ENCODE measurements at places on chromosomes 2 and 18.

GRCh38 chr2:180670302-180671003 is 310.0 kb upstream of the UBE2E3 start:
- DNase-seq = no peak

- no peak for DNase-seq
These were observed 323.4 kb upstream of the THUMPD2 start for GRCh38 chr2:40102447-40102846.

DNA sequence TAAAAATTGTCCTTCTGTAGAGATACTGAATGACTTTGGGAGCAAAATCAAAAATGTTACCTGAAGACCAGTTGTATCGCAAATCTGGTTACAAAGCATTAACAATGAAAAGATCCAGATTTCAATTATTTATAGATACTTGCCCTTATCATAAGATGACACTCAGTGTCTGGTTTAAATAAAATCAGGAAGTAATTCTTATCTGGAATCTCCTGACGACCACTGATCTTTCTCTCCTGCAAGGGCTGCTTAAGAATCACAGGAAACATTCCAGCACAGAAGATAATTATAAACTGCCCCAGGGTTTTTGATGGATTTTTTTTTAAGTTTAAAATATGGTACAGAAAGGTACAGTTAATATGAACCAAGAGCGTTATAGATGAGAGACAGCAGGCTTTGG is 205.7 kb downstream of the ALK start:
- no peak for DNase-seq

GRCh38 chr2:189177251-189177840 is 2.2 kb downstream of the COL5A2 start:
- DNase-seq = no peak

DNA sequence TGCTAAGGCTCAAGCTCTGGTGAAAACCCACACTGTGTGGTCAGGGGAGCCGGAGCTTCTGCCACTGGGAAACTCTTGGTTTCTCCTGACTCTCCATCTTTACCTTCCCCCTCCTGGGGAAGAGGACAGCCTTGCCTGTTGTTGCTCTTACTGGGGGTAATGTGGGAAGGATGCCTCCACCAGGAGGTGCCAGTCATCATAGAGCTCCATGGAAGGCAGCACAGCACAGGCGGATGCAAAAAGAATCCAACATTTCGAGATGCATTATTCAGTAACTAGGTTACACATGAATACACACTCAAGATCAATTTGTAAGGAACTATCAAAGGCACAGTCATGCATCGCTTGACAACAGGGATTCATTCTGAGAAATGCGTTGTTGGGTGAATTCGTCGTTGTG is 322.6 kb downstream of the AFF3 start:
- no peak for DNase-seq

GRCh38 chr2:1925516-1925915 is 181.2 kb upstream of the PXDN start:
- no peak for DNase-seq

GRCh38 chr2:199364153-199364552 is 93.6 kb downstream of the SATB2 start:
- DNase-seq = no peak

GRCh38 chr2:238060096-238060541 is 682 bp upstream of the SCLY start:
- no peak for DNase-seq

GRCh38 chr2:2649109-2650072 is 318.3 kb upstream of the MYT1L start:
- DNase-seq = no peak

DNA sequence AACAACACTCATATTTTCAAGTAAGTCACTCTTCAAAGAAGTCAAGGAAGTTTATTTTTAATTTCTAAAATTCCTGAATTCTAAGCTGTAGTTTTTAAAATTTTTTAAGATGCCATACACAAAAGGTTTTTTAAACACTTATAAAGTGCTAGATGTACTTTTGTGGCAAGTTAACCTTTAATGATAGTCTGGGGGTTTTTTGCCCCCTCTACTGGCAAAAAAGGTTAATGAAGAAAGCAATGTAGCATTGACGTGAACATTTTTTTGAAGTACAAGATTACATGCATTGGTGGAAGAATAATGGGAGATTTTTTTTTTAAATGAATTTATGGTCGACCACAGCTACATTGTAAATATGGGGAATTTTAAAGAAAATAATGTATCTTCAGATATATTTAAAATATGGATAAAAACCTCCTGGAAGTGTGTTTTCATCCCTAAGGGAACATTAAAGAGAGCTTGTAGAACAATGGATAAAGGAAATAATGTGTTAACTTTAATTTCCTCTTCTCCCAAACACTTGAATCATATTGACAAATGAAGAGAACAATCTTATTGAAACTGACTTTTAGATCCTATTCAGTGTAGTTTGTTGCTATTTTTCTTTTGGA is 12.6 kb downstream of the ITPRID2 start:
- no peak for DNase-seq

GRCh38 chr2:152359573-152360363 is 24.8 kb downstream of the FMNL2 start:
- no peak for DNase-seq

- no peak for DNase-seq
These were observed 249.4 kb downstream of the MEIS1 start for GRCh38 chr2:66684289-66684688.

- DNase-seq = no peak
These were observed 44.0 kb downstream of the CIB4 start for GRCh38 chr2:26597197-26597596.

GRCh38 chr18:11108947-11109346 is 40.4 kb downstream of the PIEZO2 start:
- DNase-seq = no peak

DNA sequence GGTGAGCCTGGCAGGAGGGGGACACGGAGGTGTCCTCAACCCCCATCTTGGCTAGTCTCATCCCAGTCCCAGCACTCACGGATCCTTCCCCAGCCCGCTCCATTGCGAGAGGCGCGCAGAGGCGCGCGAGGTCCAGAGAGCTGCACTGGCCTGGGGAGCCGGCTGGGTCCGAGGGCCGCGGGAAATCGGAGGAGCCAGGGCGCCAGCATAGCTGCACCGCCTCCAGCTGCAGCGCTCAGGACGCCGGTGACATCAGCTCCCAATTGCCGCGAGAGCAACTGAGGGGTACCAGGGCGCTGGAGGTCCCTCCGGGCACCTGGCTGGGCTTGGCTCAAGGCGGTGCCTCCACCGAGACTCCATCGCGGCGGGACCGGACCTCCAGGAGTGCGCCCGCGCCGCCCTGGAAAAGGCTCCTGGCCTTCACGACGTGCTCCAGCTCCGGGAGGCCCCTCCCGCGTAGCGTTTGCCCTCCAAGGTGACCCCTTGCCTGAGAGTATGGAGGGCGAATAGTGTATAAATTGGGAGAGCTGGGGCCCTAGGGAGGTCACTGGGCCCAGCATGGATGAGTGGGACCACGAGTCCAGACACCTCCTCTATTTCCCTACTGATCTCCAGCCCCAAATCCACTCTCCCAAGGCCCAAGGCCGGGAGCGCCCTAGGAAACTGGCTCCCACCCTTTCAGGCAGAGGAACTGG is 5.5 kb downstream of the RTKN start:
- no peak for DNase-seq

DNA sequence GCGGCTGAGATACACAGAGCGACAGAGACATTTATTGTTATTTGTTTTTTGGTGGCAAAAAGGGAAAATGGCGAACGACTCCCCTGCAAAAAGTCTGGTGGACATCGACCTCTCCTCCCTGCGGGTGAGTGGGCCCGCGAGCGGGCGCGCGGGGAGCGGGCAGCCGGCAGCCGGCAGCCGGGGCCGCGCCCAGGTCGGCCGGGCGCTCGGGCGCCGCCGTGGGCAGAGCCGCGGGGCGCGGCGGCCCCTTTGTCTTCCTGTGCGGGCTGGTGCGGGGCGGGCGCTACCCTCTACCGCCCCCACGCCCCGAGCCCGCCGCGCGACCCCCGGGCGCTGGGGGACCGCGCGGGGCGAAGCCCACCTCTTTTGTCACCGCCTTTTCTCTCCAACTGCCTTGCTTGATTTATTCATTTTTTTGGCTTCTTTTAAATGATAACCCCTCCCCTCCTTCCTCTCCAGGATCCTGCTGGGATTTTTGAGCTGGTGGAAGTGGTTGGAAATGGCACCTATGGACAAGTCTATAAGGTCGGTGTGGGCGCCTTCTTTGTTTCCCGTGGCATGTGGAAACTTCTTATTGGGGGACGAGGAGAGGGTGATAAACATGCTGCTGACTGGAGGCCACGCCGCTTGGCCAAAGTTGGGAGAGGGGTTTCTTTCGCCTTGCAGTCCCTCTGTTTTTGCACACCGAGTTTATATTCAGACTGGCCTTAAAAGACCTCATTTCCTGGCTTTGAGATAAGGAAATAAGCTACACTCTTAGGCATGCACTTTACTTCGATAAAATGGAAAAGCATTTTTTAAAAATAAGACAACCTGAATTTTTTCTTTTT is 722 bp downstream of the MAP4K4 start:
- no peak for DNase-seq

DNA sequence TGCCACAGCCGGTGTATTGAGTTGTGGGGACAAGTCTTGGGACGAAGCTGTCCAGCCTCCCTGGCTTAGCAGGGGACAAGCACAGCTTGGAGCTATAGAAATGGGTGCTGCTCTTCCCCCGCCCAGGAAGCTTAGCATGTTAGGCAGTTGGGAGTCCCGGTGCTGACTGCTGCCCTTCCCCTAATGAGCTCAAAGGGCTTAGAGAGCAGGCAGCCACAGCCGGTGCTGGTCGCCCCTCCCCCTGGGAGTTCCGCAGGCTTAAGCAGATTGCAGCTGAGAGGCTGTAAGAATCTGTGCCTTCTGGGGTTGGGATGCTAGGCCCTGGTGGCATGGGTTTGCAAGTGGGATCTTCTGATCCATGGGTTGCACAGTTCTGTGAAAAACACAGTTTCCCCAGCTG is 237.3 kb downstream of the DCDC2C start:
- DNase-seq = no peak

DNA sequence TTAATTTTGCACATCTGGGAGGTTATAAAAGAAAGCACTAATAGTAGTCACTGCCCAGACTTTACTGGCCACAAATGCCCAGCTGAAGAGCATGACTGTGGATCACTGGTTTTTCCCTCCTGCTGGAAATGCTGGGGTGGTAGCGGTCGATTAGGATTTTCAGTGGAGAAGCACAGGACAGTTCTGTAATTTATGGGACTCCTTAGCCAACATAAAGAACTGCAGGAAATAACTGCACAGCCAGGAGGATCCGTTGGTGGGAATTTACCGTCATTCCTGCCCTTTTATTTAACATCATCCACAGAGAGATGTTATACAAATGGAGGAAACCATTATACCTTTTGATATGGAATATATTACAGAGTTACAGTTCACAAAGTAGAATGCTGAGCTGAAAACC is 61.5 kb downstream of the TNFRSF11A start:
- DNase-seq = no peak

GRCh38 chr18:70370762-70371733 is 82.2 kb downstream of the SOCS6 start:
- no peak for DNase-seq

- DNase-seq = no peak
These were observed 244.8 kb downstream of the MYCN start for GRCh38 chr2:16184945-16185660.

GRCh38 chr2:220684099-220684498 is 888.0 kb downstream of the EPHA4 start:
- DNase-seq = no peak

DNA sequence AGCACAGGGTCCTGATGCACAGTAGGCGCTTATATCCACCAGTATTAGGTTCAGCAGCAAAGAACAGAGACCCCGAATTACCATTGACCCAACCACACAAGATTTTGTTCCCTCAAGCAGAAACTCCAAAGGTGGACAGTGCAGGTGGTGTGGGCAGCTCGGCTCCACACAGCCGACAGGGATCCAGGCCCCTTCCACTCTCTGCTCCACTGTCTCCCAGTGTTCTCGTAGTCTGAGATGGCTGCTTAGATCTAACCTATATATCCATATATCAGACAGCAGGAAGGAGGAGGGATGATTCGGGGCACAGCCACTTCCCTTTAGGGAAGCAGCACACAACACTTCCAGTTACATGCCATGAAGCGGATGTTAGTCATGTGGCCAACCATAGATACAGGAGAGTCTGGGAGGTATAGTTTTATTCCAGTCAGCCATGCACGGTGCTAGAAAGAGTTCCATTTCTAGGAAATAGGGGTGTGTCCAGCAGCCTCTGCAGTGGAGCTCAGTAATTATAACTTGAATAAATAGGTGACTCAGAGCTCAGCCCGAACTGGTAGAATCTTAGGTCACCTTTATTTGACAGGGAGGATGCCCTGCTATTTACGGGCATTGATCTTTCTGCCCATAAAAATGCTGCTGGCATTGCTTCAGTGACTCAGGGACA is 158.9 kb downstream of the TWIST2 start:
- DNase-seq = no peak

DNA sequence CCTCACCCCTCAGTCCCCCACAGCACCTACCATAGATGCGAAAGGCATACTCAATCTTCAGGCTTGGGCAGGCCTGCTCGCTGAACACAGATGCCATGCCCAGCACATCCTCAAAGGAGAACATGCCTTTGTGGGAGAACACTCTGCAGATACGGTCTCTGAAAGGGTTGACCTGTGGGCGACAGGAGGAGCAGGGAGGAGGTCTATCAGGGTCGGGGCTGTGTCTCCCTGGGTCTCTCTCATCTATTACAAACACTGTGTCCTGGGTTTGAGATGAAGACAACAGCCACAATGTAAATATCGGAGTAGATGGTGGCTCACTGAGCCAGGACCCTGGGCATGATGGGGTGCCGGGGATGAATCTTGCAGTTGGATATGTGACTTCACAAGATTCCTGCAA is 46.0 kb downstream of the CIB4 start:
- no peak for DNase-seq

DNA sequence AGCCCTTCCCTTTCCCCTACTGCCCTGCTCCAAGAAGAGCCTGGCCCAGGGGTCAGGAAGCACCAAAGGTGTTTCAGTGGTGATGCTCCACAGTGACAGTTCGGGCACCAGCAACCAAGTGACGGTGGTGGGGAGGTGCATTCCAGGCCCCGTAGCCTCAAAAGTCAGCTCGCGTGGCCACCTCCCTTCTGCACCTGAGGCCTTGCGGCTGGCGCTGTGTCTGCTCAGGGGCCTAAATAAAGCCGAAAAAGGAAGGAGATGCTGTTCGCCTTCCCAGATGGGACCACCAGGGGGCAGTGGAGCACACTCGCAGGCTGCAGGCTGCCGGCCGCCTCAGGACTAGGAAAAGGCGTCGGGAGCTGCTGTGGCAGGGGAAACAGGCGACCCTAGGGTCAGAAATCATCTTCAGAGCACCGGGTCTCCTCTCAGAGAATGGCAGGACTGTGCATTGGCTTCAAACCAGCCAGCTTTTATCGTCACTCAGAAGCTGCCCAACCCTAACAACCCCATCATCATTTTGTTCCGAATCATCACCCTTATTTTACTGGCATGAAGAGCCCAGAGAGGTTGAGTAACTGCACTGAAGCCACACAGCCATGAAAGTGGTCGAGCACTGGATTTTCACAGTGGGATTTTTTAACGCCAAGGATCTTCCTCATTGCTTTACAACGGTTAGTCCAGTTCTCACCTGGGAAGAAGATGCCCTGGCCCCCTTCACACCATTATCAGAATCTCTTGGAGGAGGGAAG is 213.0 kb upstream of the CELF4 start:
- no peak for DNase-seq
